ENCODE measurements at places on chromosomes 2 and 18. TPM values are rescaled to one million over a fixed set of nuclear protein-coding genes. Genes with fewer than 3 reads are reported as not detected.

The IGFBP5 gene
- 396 TPM for polyA plus RNA-seq

- DNase-seq = no peak
These were observed 13.7 kb downstream of the WNT10A start for GRCh38 chr2:218894151-218894879.

- DNase-seq = no peak
These were observed 114.5 kb downstream of the METTL8 start for GRCh38 chr2:171319164-171319810.

DNA sequence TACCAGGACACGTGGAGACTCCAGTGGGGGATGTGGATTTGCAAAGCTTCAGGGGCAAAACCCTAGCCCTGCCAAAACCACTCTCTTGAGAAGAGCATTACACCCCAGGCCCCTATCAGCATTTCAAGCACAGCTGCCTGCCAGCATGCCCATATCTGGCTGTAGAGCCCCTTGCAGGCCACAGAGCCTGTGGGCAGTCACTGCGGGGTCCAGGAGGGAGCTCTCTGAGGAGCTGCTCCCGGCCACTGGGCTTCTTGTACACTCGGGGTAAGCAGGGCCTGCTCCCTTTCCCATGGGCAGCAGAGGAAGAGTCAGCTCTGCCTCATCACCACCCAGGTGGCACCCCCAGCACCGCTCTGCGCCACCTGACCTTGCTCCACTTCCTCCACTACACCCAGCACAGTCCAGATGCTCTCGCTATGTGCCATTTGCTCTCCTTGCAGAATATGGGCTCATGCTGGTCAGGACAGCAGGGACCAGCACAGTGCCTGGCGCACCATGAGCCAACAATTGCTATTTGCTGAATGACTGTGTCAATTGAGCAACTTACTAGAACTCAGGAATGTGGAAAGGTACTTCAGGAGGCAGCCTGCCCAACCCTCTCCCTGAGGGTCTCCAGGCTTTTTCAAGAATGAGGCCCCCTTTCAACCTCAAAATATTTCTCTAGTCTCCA lies 7.4 kb downstream of the CHST10 start:
- DNase-seq = no peak

GRCh38 chr2:127574656-127575055 lies 39.2 kb downstream of the MYO7B start:
- no peak for DNase-seq

- no peak for DNase-seq
These were observed 114.7 kb downstream of the CSRNP3 start for GRCh38 chr2:165584126-165584654.

GRCh38 chr2:121472470-121472993 lies 58.1 kb upstream of the RNU4ATAC start:
- no peak for DNase-seq

DNA sequence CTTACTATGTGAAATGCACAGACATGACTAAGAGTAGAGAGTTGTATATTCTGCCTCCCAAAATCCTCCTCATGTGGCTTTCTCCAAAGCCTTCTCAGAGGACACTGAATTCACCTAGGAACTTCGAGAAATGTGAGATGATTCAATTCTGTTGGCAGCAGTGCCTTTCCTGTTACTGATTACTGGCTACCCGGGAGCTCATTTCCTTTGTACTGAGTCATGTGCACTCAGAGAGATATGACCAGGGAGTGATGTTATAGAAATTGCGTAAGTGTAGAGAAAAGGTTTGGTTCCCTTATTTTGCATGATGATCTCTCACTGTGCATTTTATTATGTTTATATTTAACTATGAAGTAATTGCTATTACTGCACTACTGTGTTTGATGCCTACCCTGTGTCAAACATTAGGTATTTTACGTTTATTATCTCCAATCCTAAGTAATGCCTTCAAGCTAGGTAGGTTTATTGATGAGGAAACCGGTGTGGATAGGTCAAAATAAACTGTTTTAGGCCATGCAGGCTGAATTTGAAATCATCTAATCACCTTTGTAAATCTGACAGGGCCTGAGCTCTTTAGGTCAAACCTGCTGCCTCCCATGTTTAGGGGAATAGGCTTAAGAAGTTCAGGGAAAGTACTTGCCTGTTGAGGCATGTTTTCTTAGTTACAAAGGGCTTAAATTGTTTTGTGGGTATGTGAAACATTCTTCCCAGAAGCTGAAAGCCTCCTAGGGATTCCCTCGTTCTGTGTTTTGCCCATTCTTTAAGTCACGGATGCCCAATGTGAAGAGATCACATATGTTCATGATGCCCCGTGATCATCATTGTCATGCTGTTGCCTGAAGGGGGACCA lies 86.8 kb downstream of the FMNL2 start:
- no peak for DNase-seq

The NMUR1 gene
- 0.62 TPM for polyA plus RNA-seq

The CRYGC gene
- polyA plus RNA-seq = not detected

DNA sequence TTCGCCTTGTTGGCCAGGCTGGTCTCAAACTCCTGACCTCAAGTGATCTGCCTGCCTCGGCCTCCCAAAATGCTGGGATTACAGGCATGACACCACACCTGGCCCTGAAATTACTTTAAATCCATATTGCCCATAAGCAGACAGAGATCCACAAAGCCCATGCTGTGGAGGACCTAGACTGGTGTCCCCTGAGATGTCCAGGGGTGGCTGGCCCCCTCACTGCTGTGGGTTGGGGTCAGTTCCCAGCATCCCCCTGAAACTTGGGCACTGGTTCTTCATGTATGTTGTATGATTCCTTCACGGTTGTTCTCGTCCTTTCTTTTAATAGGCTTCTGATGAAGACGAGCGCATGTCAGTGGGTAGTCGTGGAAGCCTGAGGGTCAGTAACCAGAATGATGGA lies 78.1 kb upstream of the RBM44 start:
- DNase-seq = no peak

The EML6 gene
- 16.4 TPM for polyA plus RNA-seq

DNA sequence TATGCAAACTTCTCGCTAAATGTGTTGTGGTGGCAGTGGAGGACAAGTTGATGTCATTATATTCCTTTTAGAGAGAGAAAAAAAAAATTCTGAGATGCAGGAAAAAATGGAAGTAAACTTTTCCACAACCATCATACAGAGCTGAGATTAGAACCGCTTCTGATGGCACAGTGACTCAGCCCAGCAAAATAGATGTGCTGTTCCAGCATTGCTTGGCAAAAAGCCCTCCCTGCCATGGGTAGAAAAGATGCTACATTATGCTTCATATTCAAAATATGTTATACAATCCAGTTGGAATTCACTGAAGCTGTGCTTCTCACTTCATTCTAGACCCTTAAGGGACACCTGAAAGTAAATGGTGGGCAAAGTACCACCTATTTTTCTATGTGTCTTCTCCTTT lies 1047.6 kb upstream of the FANCL start:
- DNase-seq = no peak

DNA sequence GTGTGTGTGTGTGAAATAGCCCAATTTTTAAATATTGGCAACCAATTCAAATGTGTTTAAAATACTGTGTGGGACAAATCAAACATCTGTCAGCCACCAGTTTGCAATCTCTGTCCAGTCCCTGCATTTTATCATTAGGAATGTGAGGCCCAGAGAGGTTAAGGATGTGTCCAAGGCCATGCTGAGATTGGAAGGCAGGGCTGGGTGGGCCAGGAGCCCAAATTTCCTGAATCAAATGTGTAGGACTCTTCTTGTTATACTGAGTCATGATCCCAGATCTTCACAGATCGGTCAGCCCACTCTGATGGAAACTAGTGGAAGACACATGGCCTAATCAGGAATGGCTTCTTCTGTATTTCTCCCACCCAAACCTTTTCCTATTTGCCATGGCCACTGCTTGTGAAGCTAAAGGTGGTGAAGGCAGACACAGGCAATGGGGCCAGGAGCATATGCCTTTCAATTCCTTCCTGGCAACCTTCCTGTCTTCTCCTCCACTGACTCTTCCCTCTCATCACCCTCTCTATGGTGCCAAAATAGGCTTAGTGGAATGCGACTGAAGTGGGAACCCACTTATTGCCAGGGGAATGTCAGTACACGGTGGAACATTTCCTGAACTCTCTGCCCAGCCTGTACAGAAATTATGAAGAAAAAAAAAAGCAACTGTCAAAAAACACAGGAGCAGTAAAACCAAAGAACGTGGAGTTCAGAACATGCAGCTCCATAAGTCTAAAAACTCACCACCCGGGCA lies 35.5 kb downstream of the ZEB2 start:
- no peak for DNase-seq

GRCh38 chr2:29811378-29811777 lies 110.0 kb downstream of the ALK start:
- DNase-seq = no peak

The SERPINB3 gene
- not detected for polyA plus RNA-seq

DNA sequence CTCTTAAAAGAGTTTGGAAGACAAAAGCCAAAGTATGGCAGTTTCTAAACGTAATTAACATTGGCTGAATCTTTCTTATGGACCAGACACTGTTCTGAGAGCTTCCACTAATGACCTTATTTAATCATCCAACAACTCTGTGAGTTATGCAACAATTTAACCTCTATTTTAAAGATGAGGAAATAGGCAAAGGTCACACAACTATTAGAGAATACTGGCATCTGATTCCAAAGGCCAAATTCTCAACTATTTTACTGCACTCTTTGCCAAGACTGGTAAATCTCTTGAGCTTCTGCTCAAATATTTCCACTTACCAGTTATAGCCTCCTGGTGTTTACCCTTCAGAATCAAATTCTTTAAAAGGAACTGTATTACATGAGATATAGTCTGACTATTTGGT lies 42.1 kb upstream of the ERMN start:
- no peak for DNase-seq

DNA sequence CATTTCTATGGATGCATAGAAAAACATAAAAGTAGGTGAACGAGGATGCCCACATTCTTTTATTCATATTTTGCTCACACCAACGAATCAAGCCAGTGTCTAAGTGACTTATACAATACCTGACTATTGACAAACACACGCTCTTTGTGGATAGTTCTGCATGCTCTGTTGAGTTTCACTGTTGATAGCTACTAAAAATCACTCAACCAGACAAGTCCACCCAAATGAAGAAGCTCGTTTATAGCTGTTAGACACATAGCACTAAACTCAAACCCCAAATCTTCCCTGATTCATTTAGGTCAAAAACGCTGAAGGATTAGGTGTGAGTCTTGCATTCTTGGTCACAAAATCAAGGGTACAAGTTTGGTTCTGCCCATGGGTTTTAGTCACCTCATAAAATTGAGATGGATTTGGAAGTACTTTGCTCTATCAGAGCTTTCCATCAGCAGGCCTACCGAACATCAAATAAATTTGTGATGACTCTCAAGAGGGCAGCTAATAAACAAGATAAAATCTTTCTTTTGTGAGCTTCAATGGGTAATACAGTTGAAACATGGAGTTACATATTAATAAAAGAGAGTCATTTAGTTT lies 92.7 kb upstream of the ETAA1 start:
- no peak for DNase-seq

DNA sequence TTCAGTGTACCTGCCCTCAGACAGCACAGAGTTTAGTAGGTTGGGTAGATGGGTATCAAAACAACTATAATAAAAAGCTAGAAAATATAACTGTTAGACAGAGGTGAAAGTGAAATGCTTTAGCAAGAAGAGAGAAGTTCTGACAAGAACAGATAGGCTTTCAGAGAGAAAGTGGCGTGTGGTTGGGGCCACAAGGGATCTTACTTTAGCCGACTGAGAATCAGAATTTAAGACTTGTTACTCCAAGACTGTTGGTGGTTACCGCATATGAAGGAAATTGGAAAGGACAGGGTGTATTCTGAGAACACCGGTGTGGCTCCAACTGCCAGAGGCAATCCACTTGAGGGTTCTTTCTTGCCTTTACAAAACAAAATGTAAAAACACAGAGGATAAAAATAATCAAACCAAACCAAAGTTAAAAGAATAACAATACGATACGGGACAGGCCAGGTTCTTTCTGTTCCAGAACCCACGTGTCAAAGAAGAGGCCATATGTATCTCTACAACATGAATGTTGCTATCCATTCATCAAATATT lies 44.4 kb upstream of the AGPS start:
- no peak for DNase-seq

The CYP27A1 gene
- 56.8 TPM for polyA plus RNA-seq

DNA sequence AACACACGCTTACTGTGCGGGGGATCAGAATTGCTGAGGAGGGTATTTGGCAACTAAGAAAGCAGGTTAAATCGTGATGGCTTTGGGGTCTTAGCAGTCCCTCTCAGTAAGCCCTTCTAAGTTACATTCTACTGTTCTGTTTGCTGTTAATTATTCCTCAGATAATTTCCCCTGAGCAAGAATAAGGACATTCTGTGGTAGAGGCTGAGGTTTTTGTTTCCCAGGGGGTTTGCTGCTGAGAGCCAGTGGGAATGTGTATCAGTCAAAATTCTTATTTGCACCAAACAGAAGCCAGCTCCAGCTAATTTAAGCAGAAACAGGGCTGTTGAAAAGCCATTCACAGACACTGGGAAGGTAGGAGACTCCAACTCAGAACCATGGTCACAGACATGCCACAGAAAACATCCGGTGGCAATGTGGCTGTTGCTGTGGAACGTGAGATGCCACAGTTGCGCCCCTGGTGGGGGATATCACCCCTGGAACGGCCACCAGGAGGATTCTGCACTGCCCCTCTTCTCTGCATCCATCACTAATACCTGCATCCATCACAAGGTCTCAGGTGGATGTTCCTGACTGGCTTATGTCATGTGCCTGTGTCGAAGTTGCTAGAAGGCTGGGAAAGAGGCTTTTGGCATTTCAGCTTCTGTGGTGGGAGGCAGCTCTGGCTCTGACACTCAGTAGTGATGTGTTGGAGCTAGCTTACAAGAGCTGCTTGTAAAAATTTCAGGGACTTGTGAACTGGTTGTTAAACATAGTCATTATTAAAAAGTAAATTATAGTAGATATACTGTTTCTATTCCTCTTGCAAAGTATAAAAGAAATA lies 23.2 kb downstream of the SLC4A3 start:
- DNase-seq = no peak

GRCh38 chr2:128541448-128541847 lies 222.8 kb upstream of the HS6ST1 start:
- no peak for DNase-seq

The DHRS9 gene
- 1.6 TPM for polyA plus RNA-seq

GRCh38 chr2:217102956-217103355 lies 243.1 kb upstream of the TNP1 start:
- DNase-seq = no peak

DNA sequence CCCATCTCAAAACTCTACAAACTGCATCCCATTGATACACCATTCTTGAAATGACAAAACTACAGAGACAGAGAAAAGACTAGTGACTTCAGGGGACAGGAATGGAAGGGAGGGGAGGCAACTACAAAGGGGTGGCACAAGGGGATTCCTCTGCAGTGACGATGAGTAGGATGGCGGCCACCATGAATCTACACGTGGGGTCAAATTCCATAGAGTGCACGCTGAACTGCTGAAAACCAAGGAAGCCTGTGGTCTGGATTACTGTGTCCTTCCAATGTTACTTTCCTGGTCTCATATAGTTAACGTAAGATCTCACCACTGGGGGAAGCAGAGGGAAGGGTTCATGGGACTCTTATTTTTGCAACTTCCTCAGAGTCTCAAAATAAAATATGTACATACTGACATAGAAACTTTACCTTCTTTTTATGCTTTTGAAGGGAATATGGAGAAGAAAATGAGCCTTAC lies 23.6 kb downstream of the COX7A2L start:
- no peak for DNase-seq

The CHRNG gene
- 1.1 TPM for polyA plus RNA-seq

The ZCCHC2 gene
- 13.1 TPM for polyA plus RNA-seq
